ENCODE measurements at places on chromosomes 4 and X.

GRCh38 chrX:48090123-48090522, 18.7 kb upstream of the ZNF630 start:
- DNase-seq = no peak

GRCh38 chr4:172412851-172413580, 599.8 kb downstream of the GALNTL6 start:
- no peak for DNase-seq

DNA sequence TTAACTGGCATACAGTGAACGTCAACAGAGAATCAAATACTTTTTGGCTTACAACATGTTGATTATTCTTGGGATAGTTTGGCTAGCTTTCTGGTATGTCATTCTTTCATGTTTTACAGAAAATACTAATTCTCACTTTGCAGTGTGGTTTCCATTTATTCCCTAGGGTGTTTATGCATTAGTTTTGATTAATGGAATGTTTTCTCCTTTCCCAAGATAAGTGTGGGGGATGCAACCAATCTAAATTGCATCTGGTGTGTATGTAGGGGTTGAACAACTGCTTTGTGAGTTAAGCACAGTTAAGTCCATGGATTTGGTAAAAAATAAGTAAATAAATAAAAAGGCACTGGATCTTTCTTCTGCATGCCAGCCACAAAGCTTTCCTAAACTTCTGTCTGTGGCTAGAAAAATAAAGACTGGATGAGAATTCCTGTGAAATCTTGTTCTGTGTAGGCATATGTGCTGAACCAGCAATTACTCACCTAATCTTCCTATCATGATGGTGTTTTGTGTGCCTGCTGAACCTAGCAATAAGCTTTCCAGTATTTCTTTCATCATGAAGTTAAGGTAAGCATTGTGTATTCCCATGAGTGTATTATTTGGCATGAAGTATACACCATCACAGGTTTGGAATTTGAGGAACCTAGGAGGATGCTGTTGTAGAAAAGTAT, 50.6 kb upstream of the TENM3 start:
- DNase-seq = no peak

- DNase-seq = no peak
Measured at GRCh38 chrX:80879916-80880315, 70.2 kb upstream of the BRWD3 start.

DNA sequence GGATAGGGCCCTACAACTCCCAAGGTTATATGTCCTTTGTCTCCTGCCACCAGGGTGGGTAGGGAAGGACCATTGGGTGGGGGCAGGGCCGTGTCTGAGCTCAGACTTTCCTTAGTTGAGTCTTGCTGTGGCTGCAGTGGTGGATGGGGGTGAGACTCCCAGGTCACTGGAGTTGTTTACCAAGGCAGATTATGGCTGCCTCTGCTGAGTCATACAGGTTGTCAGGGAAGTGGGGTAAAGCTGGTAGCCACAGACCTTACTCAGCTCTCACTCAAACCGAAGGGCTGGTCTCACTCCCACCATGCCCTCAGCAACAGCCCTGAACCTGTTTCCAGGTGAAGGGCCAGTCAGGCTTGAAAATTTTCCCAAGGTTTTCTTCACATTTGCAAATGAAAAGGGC, 58.8 kb upstream of the FAAH2 start:
- no peak for DNase-seq

GRCh38 chr4:57065730-57066482, 44.3 kb downstream of the IGFBP7 start:
- DNase-seq = no peak

DNA sequence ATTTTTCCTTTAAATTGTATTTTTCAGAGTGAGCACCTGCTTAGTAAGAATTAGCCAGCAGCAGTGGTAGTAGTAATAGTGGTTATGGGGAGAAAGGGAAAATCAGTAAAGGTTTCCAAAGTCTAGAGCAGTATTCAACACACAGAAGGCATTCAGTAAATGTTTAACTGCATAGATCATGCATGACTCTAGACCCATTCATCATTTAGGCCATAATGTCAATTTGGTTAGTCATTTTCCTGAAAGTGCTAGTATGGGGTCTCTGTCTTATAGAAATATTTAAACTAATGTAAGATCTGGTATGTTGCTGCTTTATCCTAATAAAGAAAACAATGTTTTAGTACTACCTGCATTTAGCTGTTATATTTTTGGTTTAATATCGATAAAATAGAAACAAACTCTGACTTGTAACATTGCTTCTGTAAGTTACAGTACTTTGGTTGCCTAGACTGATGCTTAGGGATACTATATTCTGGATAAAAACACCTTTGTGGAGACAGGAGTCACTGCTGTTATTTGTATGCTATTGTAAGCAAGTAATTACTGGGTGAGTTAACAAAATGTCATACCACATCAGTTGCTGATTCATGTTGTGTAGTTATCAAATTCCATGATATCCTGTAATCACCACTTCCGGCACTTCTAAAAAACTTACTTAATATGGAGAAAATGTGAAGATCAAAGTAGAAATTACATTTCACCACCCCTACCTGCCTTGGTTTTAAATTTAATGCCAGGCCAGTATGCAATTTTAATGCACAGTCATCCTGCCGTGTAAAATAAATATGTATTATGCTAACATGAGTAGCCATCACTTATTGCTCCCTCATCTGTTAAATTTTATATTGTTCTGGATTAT, 115.8 kb upstream of the BMPR1B start:
- no peak for DNase-seq

DNA sequence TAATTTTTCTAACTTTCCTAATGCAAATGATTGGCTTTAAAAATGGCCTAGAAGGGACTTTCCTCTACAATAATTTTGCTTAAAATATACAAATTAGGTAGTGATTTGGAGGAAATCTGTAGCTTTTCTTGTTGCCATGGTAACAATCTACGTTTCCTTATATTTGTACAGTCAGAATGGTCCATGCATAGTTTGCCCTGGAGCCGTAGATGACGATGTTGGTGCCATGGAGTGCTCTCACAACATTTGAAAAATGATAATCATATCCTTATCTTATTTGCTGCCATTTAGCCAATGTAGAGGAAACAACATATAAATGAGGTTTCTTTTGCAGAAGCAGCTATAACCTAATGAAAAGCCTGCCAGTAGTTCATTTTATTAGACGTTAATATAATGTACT, 89.0 kb upstream of the NMU start:
- DNase-seq = no peak

DNA sequence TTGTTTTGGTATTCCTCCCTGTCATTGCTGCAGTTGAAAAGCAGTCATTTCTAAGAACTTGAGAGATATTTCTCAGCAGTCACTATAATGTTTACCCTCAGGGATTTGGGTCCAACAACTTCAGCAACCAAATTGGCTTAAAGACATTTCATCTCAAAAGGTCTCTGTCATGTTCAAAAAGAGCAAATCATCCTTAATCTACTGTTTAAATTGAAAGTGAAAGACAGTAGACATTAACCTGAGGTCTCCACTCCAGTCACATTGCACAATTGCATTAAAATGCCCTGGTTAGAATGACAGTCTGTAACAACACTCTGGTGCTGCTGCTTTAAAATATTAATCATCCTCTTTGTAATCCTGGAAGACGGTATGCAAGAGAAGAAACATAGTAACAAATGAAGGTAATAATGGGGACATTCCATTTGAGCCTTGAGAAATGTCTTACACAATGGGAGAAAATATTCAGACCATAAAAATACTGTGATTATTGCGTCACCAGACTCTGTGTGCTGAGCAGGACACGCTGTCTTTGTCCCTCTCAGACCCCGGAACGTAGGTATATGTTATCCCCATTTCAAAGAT, 90.2 kb upstream of the UNC5C start:
- DNase-seq = no peak

DNA sequence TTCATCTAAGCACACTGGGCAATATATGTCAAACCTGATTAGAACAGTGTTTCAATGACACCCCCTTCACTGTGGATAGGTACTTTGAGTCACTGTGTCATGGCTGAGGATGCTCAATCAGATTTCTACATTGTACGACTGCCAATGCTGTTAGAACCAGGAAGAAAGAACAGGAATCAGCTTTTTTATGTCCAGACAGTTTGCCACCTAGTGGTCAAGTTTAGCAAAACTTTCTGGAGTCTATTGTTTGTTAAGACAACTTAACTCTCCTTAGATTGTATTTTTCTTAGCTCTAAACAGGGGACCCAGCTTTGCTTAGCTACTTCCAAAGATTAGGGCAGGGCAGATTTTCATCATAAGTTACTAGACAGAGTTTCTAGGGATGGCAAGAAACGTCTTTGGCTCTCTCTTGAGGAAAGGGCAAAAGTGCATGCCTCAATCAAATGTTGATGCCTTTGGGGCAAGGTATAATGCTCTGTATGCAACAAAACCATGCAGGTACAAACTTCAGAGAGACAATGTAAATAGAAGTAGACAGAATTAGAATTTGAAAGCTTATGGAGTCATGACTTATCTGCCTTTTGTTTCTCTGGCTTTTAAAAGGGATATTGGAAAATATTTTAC, 40.5 kb upstream of the BMP3 start:
- DNase-seq = no peak

DNA sequence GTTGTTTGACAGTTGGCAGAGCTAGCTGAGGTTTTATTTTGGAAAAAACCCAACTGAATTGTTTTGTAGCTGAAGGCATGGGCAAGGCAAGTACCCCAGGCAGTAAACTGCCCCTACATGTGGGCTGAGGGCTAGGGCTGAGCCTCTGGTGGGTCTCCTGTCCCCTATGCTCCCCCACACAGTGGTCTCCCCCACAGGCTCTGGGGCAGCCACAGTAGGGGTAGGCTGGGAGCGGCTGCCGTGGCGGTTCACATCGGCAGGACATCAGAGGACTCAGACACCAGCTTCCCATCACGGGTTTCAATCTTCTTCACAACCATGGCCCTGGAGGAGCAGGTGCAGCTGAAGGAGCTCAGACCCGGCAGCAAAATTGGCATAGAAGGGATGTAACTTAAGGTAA, 10.7 kb upstream of the ALAS2 start:
- DNase-seq = no peak

GRCh38 chr4:147219145-147219544, 261.8 kb upstream of the EDNRA start:
- no peak for DNase-seq

DNA sequence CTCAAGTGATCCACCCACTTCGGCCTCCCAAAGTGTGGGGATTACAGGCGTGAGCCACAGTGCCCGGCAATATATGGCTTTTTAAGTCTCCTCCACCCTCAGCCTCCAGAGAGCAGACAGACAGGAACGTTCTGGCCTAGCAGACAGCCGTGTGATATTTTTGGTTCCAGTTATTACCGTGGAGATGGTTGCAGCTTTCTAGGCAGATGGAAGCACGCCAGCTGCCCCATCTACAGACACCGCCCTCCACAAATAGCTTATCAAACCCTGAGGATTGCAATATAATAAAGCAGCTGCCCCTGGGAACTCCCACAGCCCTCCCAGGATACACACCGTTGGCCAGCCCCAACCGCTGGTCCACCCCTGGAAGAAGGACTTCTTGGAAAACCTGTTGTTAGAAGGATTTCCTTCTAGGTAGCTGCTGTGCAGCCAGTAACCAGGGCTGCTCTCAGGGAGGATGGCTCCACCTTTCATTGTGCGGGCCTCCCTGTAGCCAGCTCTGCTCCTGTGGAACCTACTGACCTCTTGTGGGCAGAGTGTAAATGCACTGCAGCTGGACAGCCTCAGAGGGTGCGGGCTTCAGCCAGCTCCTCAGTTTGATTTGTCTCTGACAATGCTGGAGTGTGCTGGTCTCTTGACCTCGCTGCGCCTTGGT, 44.0 kb downstream of the SLC25A5 start:
- DNase-seq = no peak

DNA sequence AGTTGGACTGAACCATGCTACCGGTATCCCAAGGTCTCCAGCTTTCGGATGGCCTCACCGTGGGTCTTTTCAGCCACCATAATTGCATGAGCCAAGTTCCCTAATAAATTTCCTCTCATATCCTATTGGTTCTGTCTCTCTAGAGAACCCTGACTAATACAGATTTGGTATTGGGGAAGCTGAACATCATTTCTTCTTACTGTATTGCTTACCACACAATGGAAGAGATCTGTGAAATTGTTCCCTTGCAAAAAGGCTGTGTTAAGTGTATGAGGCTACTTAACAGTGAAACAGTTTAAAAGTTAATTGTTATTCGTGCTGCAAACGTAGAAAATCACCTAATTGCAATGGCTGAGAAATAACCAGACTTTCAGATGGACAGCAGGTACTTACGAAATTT, 34.0 kb downstream of the PLAC8 start:
- no peak for DNase-seq

Data from activated naive CD8-positive, alpha-beta T cell treated with anti-CD3 and anti-CD28 coated beads, Interleukin-2, amount 50 U/mL, for 16 hours (primary cell).